Activated CD4-positive, alpha-beta T cell treated with anti-CD3 and anti-CD28 coated beads for 36 hours (primary cell): ENCODE measurements at places on chromosomes 1 and 21. TPM values are rescaled to one million over a fixed set of nuclear protein-coding genes. Genes with fewer than 3 reads are reported as not detected.

The GPR25 gene
- not detected for total RNA-seq

The AMY1A gene
- not detected for total RNA-seq

The RGS8 gene
- total RNA-seq, result not detected

The PRAMEF27 gene
- not detected for total RNA-seq

The CNR2 gene
- not detected for total RNA-seq

The UBASH3A gene
- total RNA-seq, result 39.0 TPM

The ARHGEF19 gene
- 6.5 TPM for total RNA-seq

The PIP5K1A gene
- total RNA-seq, result 74.5 TPM

The HNRNPR gene
- total RNA-seq, result 190 TPM

The CHD1L gene
- 69.2 TPM for total RNA-seq

The APCS gene
- not detected for total RNA-seq

The KCNQ4 gene
- 0.43 TPM for total RNA-seq
